ENCODE measurements at places on chromosomes 11 and 22.

GRCh38 chr11:34475656-34476055, 36.9 kb downstream of the CAT start:
- no peak for DNase-seq

DNA sequence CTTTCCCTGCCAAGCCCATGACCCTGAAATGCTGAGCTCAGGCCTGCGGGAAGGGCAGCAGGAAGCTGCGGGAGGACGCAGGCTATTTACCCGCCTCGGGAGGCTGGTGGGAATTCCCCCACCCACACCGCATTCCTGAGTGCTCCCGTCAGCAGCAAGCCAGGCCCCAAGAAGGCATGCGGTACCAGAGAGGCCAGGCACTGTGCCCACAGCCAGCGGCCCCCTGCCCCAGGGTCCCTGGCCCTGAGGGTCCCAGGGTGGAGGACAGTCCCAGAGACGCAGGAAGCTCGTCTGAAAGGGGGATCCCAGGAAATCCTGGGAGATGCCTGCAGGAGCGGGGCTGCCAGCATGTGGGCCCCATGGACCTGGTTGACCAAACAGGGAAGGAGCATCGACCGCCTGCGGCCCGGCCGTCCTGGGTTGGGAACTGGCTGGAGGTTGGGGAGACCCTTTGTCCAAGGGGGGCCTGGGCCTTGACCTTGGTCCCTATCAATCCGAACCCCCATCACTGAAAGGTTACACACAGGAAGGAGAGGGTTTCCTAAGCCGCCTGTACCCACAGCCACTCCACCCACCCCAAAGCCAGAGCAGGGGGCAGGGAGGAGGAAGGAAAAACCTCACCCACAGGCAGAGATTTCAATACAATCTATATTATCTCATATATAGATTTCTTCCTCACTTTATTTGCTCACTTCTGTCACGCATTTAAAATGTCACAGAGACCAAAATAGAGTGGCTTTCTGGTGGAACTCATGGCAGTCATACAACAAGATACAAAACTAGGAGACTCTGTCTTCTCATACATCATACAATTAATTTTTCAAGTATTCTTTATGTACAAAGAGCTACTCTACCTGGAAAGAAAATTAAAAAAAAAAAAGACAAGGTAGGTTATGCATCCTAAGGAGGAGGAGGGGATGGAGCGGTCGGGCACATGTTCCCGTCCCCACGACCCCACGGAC, 17.1 kb downstream of the MAFF start:
- DNase-seq = peak; percentile 53

GRCh38 chr11:95503047-95503446, 272.0 kb upstream of the SESN3 start:
- no peak for DNase-seq

- DNase-seq = no peak
Measured at GRCh38 chr11:69205743-69206612, 50.2 kb downstream of the SMIM38 start.

GRCh38 chr11:64305691-64306562, 603 bp downstream of the ESRRA start:
- DNase-seq = peak; percentile 76

- DNase-seq = no peak
Measured at GRCh38 chr11:124896821-124897391, 759 bp downstream of the ROBO4 start.

GRCh38 chr22:19909350-19910179, 32.0 kb upstream of the COMT start:
- peak; percentile 62 for DNase-seq

GRCh38 chr11:102560555-102561011, 30.0 kb upstream of the MMP7 start:
- DNase-seq = no peak

DNA sequence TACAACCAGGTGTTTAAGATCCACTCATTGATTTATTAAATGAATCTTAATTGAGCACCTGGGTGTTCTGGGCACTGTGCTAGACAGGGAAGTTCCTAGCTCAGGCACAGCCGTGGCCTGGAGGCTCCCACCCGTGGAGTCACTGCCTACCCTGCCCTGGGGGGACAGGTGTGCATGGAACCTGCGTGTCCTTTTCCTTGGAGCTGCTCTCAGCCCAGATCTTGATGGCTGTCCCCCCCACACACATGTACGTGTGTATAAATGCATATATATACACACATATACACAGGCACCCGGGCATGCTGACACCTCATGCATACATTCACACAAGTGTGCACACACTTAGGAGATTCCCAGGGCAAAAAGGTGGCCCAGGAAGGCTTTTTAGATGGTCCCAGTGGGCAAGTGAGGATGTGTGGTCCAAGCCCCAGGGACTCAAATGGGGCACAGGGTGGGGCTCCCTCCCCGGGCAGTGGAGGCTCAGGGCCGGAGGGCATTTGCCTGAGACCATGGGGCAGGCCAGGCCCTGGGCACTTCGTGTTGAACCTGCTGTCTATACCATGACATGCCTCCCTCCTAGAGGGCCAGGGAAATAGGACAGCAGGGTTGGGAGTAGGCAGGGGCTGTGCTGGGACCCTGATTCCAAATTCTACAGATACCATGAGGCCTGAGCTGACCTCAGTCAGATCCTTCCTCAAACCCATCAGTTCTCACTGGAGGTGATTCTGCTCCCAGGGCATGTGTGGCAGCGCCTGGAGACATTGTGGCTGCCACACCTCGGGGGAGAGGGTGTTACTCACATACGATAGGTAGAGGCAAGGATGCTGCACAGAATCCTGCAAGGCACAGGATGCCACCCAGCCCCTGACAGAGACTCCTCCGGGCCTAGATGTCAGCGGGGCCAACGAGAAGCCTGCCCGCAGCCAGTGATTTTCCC, 77.8 kb downstream of the BCR start:
- DNase-seq = no peak

GRCh38 chr11:134862587-134863195, 450.6 kb upstream of the B3GAT1 start:
- no peak for DNase-seq

DNA sequence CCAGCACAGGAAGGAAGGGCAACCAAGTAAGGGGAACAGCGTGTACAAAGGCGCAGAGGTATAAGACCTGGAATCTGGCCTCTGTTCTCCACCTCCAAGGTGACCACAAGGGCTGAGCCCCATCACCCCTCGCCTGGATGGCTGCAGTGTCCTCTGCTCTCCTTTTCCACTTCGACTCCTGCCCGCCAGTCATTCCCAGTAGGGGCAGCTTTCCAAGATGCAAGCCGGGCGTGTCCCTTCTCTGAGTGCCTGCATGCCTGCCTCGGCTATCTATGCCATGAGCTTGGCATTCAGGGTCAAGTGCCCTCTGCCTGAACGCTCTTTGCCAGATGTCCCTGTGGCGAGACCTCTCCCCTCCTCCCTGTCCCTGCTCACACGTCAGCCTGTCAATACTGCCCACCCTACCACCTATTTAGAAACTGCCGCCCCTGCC, 17.0 kb downstream of the FADS3 start:
- no peak for DNase-seq

DNA sequence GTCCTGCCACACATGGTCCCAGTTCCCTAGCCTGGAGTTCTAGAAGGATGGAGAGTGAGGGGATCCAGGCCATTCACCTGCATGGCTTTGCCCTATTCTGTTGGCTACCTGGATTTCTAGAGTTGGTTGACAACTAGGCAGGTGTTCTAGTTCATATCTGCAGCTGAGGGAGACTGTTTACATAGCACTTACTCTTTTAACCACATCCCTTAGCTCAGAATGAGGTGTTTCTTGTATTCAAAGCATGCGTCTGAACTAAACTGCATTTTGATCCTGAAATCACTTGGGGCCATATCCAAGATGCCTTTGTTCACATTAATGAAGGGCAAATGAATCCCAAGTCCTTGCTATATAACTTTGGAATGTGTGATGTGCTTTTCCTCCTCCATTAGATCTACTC, 60.9 kb downstream of the SYT13 start:
- DNase-seq = no peak

GRCh38 chr11:84794663-84795443, 832.3 kb downstream of the DLG2 start:
- DNase-seq = no peak

Measured in right kidney (tissue), 9 donors.